T-cell (primary cell): ENCODE measurements at places on chromosomes 12 and 14.

DNA sequence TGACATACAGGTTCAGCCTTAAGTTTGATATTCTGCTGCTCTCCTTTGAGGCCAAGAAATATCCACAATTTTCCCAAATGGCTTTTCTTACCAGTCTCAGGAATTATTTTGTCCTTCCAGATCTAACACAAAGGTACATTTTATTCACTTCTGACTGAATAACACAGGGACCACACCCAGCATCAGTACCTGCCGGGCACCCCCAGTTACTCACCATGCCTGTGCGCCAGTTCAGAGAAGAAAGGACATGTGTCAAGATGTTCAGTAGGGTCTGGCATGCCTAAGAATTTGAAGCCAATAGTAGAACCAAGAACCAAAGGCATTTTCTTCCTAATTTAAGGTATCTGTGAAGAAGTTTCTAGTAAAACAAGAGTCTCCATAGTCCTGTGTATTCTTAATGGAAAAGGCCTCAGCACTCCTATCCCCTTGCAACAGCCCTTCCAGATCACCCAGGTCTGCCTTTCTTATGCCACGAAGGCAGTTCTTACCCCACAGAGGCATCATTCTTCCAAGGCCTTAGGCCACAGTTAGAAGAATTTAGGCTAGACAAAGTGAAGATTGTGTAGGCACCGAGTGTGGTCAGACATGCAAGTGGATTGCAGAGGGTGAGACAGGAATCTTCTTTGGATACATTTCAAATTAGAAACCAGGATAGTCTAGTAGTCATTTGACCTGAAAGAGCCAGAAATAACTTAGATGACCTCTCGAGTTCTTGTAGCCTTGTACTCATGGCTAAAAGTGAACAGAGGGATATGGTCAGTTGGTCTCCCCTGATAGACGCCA is 140.1 kb upstream of the HIF1A start:
- no peak for DNase-seq

GRCh38 chr12:71282020-71282419 is 124.2 kb upstream of the TSPAN8 start:
- no peak for DNase-seq

GRCh38 chr12:127286281-127286680 is 980.7 kb upstream of the TMEM132C start:
- no peak for DNase-seq

DNA sequence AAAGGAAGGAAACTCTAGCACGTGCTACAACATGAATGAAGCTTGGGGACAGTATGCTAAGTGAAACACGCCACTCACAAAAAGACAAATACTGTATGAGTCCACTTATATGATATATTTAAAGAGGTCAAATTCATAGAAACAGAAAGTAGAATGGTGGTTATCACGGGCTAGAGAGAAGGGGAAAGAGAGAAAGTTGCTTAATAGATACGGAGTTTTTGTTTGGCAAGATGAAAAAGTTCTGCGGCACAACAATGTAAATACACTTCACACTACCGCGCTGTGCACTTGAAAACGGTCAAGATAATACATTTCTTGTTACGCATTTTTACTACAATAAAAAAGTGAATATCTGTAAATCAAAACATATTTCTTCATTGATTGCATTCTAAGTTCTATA is 37.3 kb downstream of the FBLN5 start:
- DNase-seq: no peak

DNA sequence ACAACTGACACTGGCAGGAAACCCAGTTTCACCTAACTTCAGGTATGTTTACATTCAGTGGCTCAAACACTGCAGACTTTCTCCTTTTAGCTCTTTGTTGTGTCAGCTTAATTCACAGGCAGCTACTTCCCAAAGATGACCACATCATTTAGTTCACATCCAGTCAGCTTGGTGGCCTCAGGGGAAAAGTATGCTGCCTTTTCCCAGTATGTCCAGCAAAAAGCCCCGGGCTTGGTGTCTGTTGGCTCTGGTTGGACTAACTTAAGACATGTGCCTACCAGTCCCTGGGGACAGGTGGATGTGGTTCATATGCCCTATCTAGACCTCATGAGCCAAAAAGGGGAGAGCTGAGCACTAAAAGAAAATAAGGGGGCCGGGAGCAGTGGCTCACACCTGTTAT is 56.4 kb downstream of the GOLGA5 start:
- no peak for DNase-seq

GRCh38 chr12:105331805-105332251 is 1.3 kb downstream of the C12orf75 start:
- no peak for DNase-seq

DNA sequence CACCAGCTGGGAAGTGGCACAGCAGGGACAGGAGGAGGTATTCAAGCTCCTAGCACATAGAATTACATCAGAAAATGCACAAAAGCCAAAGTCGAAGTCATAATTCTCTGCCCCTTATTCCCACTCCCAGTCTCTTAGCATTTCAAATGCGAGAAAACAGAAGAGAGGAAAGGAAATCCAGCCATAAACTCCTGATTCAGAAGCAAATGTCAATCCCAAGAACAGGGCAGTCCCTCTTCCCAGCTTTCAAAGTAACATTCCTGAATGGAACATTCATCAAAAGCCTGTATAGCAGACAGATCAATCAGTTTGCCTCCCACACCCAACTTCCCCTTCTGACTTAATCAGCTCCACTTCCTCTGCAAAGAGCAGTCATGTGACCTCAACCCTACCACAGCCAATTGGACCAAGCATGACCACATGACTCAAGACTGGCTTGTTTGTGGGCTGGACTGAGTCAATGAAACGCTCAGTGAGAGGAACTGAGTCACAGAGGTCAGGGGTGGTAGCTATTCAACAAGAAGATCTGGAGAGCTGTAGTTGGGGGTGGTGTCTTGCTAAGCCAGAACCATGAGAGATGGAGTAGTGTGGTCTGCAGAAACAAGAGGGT is 41.4 kb upstream of the TUNAR start:
- DNase-seq: no peak

DNA sequence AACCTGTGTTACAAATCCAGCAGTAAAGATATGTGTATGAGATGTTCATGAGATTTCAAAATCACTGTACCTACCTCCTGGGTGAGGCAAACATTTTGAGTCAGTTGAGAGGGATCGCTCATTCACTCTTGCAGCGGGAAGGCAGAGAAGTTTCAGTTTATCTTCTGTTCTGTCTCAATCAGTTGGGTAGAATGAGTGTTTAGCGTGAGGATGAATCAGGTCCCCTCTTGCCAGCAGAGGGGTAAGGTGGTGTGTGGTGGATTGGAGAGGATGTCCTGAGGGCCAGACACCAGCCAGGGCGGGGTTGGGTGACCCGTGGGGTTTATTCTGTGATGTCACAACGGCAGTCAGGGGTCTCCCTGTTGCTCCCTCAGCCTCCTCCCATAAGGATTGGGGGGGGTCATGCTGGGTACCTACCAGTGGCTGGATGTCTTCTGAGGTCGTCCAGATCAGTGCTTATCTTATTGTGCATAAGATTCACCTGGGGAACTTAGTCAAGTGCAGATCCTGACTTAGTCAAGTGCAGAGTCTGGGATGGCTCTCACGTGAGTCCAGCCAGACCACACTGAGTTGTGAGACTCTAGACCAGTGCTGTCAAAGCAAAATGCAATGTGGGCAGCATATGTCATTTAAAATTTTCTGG is at the start of gene GSG1:
GSG1 (minus strand) TSS at position 277 of the 643 bp plus-strand sequence; CDS start at position 122, 155 bp downstream.
- DNase-seq: no peak

GRCh38 chr14:99232714-99233214 is 39.2 kb downstream of the BCL11B start:
- DNase-seq: no peak

GRCh38 chr12:93741659-93742109 is 64.5 kb downstream of the CRADD start:
- no peak for DNase-seq

- no peak for DNase-seq
Measured at GRCh38 chr14:26992403-26993115, 394.7 kb upstream of the NOVA1 start.

- no peak for DNase-seq
Measured at GRCh38 chr12:64730588-64730969, 28.6 kb downstream of the GNS start.

DNA sequence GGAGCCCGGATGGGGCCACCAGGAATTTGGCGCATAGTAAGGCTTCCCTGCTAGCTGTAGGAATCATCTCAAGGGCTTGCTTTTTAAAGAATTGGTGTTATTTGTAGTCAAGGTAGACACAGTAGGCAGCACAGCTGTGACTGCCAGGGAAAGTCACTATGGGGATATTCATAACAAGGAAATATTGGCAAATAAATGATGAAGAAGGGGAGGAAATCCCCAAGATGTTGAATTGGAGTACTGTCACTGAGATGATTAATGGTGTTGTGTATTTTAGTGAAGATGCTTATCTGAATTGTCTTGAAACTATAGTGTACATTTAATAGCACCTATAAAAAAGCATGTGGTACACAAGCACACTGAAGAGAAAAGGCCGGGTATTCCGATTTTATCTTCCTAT is 118.9 kb downstream of the NPAS3 start:
- no peak for DNase-seq

DNA sequence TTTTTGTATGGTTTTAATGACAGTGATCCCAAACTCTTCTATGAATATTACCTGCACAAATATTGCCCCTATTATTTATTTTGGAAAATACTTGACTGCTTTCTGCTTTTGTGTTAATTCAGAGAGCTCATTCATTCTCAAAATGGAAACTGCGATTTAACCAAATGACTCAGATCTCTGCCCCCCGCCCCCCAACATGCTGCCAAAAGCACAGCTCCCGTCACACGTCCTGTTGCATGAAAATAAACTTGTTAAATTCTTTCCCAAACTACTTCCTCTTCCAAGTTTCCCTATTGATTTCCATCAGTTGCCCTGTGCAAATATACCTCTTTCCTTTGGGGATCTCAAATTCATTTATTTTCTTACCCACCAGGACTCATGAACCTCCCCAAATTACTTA is 18.0 kb upstream of the NRDE2 start:
- DNase-seq: no peak
